DMS 273 treated with DMSO at 0.1 percent for 48 hours (cell line): ENCODE measurements at places on chromosomes 7 and 10.

- DNase-seq, result no peak
Measured at GRCh38 chr7:135602304-135602703, 44.6 kb downstream of the NUP205 start.

DNA sequence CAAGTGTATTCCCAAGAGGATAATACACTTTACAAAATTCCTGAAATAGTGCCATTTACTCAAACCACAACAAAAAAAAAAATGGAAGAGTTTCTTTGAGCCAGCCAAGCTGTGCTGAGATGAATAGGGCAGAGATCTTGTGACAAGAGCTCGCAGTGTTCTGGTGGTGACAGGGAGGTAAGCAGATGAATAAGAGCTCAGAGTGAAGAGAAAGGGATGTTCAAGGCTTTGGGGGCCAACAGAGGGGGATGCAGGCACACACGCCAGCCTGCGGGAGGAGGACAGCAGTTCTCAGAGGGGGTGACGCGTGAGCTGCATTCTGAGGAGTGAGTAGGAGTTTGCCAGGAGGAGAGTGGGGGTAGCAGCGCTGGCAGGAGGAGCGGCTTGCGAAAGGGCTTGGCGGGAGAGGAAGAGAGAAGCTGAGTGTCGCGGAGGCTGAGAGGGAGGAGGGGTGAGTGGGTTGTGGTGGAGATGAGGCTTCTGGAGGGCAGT is 194.4 kb upstream of the IMMP2L start:
- no peak for DNase-seq

- no peak for DNase-seq
Measured at GRCh38 chr7:82677493-82677892, 233.9 kb upstream of the CACNA2D1 start.

- no peak for DNase-seq
Measured at GRCh38 chr10:70433581-70434280, 7.8 kb downstream of the NODAL start.

DNA sequence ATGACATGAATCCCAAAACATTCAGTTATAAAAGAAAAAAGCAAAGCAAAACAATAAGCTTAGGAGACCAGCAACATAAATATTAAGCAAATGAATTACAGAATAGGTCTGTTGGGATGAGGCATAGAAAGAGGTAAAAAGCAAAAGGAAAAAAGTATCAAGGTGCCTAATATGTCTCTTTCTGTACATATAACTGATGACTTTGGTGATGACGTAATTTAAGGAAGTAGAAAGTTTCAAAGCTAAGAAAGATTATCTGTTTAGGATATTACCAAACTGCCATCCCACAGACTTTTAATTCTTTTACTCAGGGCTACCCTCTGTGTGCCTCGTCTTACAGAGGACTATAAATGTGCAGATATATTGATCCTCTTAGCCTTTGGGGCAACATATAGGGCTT is 1066.5 kb downstream of the SORCS3 start:
- DNase-seq, result no peak

GRCh38 chr10:73874267-73875138 is at the start of gene CAMK2G:
Gene CAMK2G (minus strand): TSS chr10:73874555. CDS start chr10:73874461, 94 bp downstream.
- DNase-seq, result no peak

DNA sequence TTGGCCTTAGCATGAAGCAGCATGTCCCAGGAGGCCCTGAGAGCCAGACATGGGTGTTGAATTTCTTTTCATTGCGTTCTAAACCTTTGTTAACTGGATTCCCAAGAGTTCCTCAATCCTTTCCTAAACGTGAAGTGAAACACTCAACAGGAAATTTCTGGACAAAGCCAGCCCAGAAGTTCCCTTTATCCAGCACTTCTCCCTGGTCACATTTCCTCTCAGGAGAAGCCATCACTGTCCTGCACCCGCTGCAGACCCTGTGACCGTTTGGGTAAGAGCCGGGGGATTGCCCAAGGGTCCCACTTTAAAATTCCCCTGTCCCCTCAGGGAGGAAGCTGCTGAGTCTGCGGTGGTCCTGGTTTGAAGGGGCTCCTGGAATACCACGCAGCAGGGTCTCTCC is 88.0 kb upstream of the ZPBP start:
- no peak for DNase-seq

GRCh38 chr7:145691377-145691914 is 425.2 kb upstream of the CNTNAP2 start:
- no peak for DNase-seq

GRCh38 chr10:33154590-33154989 is 179.9 kb downstream of the NRP1 start:
- DNase-seq, result no peak

GRCh38 chr10:79320820-79321493 is 26.3 kb upstream of the PPIF start:
- no peak for DNase-seq

DNA sequence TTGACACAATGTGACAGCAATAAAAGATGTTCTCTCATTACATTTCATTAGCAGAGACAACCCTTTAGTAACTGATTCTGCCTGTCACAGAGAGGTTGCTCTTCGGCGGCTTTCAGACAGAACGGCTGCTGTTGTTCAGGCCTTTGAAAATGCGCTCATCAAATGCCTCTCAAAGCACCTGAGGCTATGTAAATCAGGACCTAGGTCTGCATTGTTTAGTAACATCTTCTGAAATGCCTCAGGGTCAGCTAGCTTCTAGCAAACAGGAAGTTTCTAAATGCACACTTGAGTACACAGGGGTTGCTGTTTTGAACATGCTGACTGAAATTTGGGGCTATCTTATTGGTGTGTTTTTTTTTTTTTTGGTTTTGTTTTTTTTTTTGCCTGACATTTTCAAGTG is 143.3 kb upstream of the DKK1 start:
- DNase-seq, result no peak

GRCh38 chr7:119596651-119597050 is 676.3 kb upstream of the KCND2 start:
- DNase-seq, result no peak

- DNase-seq, result no peak
Measured at GRCh38 chr7:33099154-33099940, 9.9 kb downstream of the RP9 start.

GRCh38 chr10:103592186-103593021 is 98.9 kb downstream of the NEURL1 start:
- DNase-seq, result no peak

DNA sequence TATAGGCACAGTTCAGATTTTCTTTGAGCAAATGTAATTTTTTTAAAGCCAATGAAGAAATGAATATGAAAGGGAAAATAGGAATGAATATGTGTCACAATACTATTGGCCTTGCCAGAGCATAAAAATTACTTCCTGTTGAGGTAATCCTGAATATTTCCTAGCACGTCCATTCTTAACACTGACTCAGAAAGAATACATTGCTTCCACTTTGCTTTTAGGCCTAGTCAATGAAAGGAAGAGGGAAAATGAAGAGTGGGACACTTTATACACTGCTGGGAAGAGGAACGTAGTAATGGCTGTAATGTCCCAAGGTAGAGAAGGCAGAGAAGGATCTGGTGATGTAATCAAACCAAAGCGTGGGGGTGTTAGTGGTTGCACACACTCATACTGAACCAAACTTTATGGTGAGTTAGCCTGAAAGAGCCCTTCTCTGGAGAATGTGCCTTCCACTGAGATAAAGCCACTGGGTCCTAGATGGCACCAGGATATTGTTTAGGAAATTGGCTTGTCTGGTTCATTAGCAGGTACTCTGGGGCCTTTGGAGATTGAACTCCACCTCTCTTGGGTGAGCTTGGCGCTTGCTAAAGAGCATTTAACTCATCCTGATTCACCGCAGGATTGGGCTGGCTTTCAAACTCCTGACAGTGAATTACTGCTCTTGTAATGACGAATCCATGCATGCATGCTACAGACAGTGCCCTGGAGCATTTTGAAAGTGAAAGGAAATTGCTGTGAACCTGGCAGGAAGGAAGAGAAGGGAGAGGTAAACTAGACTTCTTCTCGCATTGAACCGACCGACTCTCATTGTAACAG is 254.9 kb downstream of the KIAA1217 start:
- DNase-seq, result no peak

GRCh38 chr10:96619120-96619519 is 32.3 kb upstream of the TM9SF3 start:
- DNase-seq, result no peak

DNA sequence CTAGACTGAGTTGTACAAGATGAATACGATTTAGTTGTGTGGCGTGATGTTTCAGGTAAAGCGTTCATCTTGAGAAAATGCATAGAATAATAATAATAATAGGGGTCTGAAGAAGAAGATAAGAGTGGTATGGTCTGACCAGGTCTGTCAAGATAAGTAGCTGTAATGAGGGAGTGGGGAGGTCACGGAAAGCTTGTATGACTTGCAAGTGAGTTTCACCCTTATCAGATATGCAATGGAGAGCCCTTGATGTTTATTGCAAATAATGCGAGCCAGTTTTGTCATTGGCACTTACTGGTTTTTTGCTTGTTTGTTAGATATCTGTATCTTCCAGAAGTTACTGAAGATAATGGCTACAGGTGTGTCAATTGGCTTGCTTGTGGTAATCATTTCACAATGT is 611.5 kb downstream of the CNTNAP2 start:
- no peak for DNase-seq

DNA sequence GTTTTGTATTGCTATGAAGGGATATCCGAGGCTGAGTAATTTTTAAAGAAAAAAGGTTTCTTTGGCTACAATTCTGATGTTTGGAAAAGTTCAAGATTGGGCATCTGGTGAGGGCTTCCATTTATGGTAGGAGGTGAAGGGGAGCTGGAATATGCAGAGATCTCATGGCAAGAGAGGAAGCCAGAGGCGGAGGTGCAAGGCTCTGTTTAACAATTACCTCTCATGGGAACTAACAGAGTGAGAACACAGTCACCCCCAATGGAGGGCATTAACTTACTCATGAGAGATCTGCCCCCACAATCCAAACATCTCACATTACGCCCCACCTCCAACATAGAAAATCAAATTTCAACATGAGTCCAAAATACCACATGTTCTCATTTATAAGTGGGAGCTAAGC is 62.0 kb downstream of the AKR1D1 start:
- DNase-seq, result no peak

DNA sequence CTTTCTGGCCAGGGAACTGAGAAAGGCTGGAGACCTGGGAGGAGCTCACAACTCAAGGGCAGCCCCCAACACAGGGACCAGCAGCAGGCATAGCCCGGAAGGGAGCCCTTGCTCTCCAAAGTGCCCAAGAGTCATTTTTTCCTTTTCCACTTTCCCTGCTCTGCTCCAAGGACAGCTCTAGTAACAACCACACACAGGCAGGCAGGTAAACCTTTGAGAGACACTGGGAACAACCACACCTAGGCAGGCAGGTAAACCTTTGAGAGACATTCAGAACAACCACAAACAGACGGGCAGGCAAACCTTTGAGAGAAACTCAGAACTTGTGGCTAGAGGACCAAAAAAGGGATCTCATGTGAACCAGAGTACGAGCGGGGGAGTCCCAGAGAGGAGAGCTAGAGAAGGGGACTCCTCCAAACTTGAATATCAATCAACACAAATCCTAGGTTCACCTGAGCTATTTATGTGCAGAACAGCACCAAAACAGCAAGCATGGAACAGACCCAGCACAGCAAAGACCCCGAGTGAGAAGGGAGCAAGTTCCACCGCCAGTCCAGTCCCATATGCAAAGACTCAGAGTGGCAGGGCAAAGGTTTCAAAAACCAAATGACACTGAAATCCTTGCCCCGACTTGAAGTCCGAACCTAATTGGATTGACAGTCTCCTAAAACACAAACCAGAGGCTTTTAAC is 33.6 kb upstream of the GUSB start:
- no peak for DNase-seq

DNA sequence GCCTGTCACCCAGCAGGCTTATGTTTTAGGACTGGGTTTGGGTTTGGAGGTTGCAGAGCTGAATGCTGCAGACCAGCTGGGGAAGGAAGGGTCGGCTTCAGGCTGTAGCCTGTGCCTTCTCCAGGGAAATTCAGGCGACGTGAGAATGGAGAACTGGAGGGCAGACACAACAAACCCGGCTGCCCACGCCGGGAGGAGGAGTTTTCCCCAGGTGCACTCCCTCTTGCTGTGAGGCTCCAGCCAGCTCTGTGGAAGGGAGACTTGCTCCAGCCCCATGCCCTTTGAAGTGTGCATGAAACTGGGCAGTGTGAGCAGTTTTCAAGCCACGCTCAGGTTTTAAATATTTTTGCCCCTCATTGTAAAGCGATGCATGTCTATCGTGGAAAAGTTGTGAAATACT is 279.1 kb downstream of the CCSER2 start:
- DNase-seq, result no peak

- no peak for DNase-seq
Measured at GRCh38 chr7:151964951-151965350, 8.7 kb downstream of the GALNTL5 start.

GRCh38 chr10:12208460-12208859 is 12.5 kb downstream of the CDC123 start:
- DNase-seq, result no peak

GRCh38 chr10:88849234-88849633 is 2.4 kb downstream of the ANKRD22 start:
- DNase-seq, result no peak

DNA sequence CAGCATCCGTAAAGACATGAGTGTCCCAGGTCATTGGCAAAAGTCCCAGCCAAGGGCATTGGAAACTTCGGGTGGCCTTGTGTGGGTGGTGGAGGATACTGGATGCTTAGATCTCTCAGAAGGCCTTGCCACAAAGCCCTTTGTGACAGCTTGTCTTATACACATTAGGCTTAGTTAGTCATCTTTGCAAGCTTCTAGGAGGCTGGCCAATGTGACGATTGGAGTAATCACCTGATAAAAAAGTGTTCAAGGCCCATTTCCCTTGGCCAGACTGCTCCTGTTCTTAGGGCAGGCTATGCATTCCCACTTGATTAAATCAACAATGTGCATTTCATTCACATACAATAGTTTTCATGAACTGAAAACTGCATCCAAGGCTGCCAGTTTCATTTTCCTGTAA is 26.9 kb downstream of the NPS start:
- no peak for DNase-seq

- DNase-seq, result no peak
Measured at GRCh38 chr10:102919246-102919959, 1.3 kb downstream of the CNNM2 start.

- DNase-seq, result no peak
Measured at GRCh38 chr10:72953687-72954086, 919 bp downstream of the PLA2G12B start.

DNA sequence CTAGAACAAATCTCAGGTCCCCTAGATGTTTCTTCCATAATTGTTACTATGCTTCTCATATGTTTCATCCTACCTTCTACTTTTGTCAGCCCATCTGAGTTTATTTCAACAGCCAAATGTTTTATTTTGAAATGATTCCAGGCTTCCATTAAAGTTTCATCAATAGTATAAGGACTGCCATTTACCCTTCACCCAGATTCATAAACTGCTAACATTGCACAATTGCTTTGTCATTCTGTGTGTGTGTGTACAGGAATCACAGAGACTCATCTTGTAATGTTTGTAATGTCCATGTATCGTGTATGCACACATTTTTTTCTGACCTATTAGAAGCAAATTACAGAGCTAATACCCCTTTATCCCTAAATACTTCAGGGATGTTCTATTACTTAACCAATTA is 25.5 kb downstream of the MMRN2 start:
- DNase-seq, result no peak

DNA sequence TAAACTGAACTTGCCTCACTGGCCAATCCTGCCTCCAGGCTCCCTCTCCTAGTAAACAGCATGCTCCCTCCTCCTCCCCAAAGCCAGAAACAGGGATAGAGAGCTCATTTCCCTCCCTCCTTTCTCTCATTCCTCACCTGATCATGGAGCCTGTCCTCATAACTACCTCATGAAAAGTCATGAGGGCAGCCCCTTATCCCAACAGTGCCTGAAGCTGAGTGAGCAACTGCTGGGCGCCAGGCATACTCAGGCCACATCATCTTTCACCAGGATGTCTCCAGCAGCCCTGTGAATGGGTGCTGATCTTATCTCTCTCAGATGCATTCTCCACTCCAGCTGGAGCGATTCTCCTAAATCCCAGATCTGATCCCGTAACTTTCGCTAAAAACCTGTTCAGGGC is 307.2 kb downstream of the PRPF18 start:
- DNase-seq, result no peak
